ENCODE measurements at places on chromosomes 12 and 14. TPM values are rescaled to one million over a fixed set of nuclear protein-coding genes. Genes with fewer than 3 reads are reported as not detected.

GRCh38 chr12:85468356-85469157 lies 188.5 kb downstream of the ALX1 start:
- H3K27ac ChIP-seq = peak overlapping the region; percentile 73
- H3K4me3 ChIP-seq = peak overlapping the region; percentile 82
- H3K27me3 ChIP-seq = no peaks in the 10 kb centered on the region

- H3K4me3 ChIP-seq = no peak overlapping the region
- H3K36me3 ChIP-seq = no peaks in the 10 kb centered on the region
- no peaks in the 10 kb centered on the region for H3K4me1 ChIP-seq
- DNase-seq = no peak
- H3K27me3 ChIP-seq = no peaks in the 10 kb centered on the region
- H3K27ac ChIP-seq = no peak overlapping the region
Observed at GRCh38 chr12:43921666-43922337, 85.9 kb downstream of the TMEM117 start.

Gene FERMT2
- total RNA-seq = 0.14 TPM

GRCh38 chr14:104735830-104736642 lies 12.0 kb downstream of the ADSS1 start:
- no peak overlapping the region for H3K4me3 ChIP-seq
- DNase-seq = no peak
- no peak overlapping the region for H3K27ac ChIP-seq
- H3K4me1 ChIP-seq = no peaks in the 10 kb centered on the region
- H3K36me3 ChIP-seq = no peaks in the 10 kb centered on the region

DNA sequence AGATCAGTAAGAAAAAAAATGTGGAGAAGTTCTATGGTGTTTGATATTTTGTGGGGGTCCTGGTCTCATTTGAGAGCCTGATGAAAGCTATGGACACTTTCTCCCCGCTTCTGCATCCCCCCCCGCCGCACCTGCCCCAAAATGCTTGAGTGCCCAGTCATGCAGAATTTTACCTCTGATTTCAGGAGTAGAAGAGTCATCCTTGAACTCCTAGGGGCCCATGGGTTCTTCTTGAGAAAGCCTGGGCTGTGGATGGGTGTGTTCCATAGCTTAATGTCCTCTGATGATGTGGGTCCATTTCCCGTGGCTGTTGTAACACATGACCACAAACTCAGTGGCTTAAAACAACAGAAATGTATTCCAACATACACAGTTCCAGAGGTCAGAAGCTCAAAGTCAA lies 248.8 kb upstream of the PWP1 start:
- peaks cover 13% of the 10 kb centered on the region for H3K36me3 ChIP-seq
- H3K27me3 ChIP-seq = no peaks in the 10 kb centered on the region
- peaks cover 25% of the 10 kb centered on the region for H3K4me1 ChIP-seq
- no peak overlapping the region for H3K27ac ChIP-seq
- no peak for DNase-seq

Gene BHLHE41
- 0.36 TPM for total RNA-seq

DNA sequence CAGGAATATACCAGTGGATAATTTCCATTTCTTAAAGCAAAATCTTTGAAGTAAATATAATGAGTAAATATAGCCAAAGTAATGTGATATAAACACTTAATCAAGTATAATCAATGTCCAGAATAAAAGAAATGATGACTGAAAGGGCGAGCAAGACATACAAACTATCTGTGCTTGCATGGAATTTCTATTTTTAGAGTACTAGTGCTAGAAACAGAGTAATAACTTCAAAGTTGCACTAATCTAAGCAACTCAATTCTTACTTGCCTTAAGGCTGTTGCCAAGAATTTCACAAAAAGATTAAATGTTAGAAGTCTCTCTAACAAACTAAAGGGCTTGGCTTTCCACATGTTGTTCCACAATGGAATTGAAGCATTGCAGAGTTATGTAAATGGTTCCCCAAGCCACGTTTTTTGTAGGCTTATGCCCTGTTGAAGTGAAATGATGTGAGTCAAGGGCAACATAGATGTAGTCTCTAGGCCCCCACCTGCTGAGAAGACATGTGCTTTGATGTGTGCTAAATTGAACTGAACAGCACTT lies 175.0 kb upstream of the LMNTD1 start:
- no peak for DNase-seq
- no peaks in the 10 kb centered on the region for H3K36me3 ChIP-seq
- H3K4me3 ChIP-seq = no peak overlapping the region
- no peaks in the 10 kb centered on the region for H3K27me3 ChIP-seq

Gene TGFB3
- total RNA-seq = 3.5 TPM

GRCh38 chr12:69986114-69986513 lies 161.1 kb downstream of the MYRFL start:
- H3K27ac ChIP-seq = no peak overlapping the region
- H3K4me3 ChIP-seq = no peak overlapping the region
- DNase-seq = no peak
- no peaks in the 10 kb centered on the region for H3K4me1 ChIP-seq
- no peaks in the 10 kb centered on the region for H3K27me3 ChIP-seq
- H3K36me3 ChIP-seq = no peaks in the 10 kb centered on the region

Gene LALBA
- not detected for total RNA-seq
